Right cardiac atrium (tissue), 5 donors: ENCODE measurements at places on chromosomes 5 and 9. TPM values are rescaled to one million over a fixed set of nuclear protein-coding genes. Genes with fewer than 3 reads are reported as not detected.

Gene SH3GL2
- 0.07 TPM for polyA plus RNA-seq

Gene DIAPH1
- 11.8 TPM for polyA plus RNA-seq

Gene OR1J2
- polyA plus RNA-seq: not detected

Gene SHLD3
- 2.6 TPM for polyA plus RNA-seq

Gene GRXCR2
- 1.1 TPM for polyA plus RNA-seq
